Dorsolateral prefrontal cortex (tissue), 122 donors: ENCODE measurements at places on chromosomes 16 and 17.

DNA sequence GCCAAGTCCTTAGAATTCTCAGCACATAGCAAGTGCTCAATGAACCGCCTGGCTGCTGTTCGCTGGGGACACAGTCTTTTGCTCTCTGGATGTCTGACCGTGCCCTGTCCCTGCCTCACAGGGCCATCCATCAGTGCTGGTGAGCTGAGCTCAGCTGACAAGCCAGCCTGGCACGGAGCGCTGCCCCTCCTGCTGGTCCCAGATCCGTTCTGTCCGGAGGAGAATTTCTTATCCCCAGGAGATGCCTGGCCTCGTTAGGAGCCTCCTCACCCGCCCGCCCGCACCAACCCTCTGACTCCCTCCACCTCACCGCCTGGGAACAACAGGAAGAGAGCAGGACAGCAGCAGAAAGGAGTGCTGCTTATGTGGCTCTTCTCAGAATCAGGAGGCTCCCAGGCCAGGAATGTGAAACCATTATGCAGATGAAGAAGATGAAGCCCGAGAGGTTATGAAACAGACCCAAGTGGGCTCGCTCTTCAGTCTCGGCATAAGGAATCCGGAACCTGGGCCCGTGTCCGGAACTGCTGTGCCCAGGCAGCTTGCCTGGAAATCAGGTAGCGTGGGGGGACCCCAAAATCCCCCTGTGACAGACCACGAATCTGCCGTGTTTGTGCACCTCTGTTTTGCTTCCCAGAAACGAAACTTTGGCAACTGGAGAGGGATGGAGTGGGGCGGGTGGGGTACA lies 28.8 kb upstream of the RMI2 start:
- DNase-seq: no peak

GRCh38 chr16:85379041-85380001 lies 233.8 kb upstream of the GSE1 start:
- DNase-seq: no peak

DNA sequence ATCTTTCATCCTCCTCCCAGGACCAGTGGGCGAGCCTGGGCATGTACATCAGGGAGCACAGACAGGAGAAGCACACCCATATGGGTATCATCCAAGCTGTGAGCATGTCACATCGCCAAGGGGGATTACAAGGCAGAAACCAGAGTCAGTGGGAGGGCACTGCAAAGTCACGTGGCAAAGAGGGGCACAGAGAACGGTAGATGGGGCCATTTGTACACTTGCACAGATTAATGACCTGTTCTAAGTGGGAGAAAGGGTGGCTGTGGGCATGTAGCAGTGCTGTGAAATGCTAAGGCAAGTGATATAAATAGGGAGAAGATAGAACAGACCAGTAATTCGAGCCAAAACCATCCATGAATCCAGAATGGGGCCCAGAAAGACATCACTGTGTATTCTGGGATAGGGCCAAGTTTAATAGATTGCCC lies 265.0 kb downstream of the CPPED1 start:
- no peak for DNase-seq

- DNase-seq: no peak
These were observed 306.2 kb downstream of the CPPED1 start for GRCh38 chr16:12497526-12497925.

DNA sequence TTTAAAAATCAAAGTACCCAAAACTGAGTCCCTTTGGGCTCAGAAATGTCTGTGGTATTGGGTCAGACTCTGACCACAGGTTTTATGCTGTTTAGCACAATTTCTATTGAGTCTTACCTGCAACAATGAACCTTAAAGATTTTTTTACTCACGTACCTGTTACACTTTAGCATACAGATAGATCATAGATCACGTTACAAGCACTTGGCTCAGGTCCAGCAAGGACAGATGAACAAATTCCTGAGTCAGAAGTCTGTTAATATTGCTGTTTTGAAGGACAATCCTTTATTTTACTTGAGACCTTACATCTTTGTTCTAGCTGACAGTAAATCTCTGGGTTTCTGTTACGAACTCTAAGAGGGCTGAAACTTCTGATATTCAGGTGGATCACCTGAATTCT lies 12.8 kb downstream of the SLC7A6OS start:
- DNase-seq: no peak
